ENCODE measurements at places on chromosomes 3 and 15.

GRCh38 chr15:99168601-99169580 is 64.0 kb downstream of the SYNM start:
- DNase-seq, result no peak

GRCh38 chr3:98956008-98956407 is 54.5 kb upstream of the DCBLD2 start:
- DNase-seq, result no peak

DNA sequence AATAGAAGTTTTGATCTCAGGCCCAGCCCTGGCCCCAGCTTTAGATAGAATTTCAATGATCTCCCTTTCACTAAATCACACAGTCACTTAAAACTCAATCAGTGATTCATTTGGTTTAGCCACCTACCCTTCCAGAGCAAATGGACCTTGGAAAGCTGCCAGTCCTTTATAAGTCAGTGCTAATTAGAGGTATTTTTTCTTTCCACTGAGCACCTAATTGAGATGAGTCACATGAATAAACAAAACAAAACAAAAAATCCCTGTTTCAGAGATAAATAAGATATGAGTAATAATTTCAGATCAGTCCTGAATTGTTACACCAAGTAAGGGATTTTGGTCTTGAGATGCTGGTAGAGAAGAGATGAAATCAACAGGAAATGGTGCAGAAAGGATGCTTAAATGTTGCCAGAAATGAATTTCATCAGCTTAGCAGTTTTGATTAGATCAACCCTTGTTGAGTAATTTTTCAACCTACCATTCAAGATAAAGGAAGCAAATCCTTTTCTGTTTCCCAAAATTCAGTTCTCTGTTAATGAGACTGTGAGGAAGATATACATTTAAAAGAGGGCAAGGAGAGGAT is 352.0 kb upstream of the COL8A1 start:
- DNase-seq, result no peak

- no peak for DNase-seq
These were observed 12.1 kb upstream of the RAD18 start for GRCh38 chr3:8975081-8976020.

- DNase-seq, result no peak
These were observed 130.2 kb upstream of the LMOD3 start for GRCh38 chr3:69252631-69253030.

GRCh38 chr3:27378331-27378730 is 9.1 kb upstream of the NEK10 start:
- DNase-seq, result no peak

DNA sequence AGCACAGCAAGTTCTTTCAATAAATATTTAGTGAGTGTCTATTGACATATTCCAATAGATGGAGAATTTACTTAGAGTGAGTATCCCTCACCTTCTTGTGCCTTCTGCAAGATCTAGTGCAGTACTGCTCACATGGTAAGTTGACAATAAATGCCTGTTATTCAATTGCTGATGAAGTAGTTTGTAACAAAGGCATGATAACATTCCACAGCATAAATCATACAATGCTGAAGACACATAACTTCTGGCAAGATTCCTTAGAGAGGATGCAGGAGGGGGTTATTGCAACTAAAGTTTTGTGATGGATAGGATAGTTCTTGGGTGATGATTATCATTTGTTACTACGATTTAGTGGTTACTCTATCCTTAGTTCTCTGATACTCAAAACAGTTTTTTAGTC is 112.2 kb upstream of the RBMS3 start:
- DNase-seq, result no peak

DNA sequence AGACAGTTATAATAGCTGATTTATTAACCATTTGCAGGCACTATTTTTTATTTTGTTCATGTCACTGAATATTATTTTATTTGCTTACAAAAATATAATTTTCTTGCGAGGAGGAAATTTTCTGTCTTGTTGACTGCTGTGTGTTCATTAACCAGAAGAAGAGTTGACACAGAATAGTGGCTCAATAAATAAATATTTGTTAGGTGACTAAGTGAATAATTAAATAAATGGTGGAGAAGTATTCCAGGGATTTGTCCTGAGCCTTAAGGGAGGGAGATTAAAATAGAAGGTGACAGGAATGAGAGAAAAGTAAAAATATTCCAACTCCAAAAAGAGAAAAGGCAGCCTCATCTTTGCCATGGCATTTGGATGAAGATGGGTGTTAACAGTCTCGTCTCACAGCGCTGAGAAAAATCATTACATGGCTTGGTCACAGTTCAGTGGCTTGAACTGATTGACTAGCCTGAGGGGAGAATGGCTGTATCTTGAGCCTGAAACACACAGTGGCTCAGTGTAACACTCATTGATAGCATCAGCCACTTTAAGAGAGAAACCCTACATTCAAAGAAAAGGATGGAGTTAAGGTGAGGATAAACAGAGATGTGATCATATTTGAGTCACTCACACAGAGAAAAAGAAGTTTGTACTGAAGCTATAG is 449.9 kb upstream of the NAALADL2 start:
- no peak for DNase-seq

GRCh38 chr3:190983875-190984274 is 121.4 kb upstream of the GMNC start:
- DNase-seq, result no peak

DNA sequence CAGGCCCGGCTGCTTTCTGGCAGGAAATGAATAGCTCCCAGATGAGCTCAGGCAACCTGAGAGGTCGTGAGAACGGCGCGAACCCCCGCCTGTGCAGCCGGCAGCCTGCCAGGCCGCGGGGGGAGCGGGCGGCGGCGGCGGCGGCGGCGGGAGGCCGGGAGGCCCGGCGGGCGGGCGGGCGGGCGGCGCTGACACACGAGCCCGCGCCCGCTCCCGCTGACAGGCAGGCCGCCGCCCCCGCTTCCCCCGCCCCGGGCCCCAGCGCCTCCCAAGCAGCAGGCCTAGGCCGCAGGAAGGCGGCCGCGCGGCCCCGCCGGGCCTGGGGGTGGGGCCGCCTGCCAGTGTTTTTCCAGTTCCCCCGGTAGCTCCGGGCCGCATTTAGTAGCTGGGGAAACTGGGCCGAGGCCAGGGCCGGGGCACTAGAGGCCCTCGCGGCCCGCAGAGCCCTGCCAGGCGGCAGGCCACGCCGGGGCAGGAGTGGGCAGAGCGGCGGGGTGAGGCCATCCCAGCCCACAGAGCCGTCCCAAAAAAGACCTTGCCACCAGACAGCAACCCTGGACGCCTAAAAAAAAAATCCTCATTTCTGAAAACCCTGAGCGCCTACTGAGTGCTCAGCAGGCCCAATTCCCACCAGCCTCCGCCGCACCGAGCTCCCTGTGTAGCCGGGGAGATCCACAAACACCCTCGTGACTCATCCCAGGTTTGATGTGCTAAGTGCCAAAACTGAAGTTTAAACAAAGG is 5.6 kb downstream of the HES1 start:
- peak; percentile 97 for DNase-seq

DNA sequence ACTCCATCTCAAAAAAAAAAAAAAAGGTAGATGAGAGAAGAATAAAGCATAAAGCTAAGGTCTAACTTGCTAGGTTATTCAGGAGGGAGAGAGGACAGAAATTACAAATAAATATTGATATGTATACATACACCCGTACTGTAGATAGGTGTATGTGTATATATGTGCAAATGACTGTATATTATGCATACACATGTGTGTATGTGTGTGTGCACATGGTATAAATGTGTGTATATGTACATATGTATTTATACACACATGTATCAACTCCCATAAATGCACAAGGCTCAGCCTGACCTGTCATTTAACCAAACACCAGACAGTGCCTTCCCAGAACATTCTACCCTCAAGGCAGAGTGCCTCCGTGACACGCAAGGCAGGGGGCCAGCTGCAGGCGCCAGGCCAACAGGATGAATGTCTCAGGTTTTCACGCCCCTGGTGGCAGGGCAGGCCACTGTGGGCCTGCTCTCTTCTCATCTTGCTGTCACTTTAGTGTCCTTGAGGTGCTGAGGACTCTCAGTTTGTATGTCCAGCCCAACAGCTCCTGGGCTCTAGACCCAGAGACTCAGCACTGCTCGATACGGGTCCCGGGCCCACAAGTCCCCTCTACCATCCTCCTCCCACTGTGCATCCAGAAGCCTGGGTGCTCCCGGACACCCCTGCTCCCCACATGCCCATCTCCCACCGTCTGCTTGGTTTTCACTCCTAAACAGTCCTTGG is 40.4 kb downstream of the TM2D3 start:
- no peak for DNase-seq

GRCh38 chr3:125163739-125164601 is 48.6 kb downstream of the SLC12A8 start:
- DNase-seq, result no peak

DNA sequence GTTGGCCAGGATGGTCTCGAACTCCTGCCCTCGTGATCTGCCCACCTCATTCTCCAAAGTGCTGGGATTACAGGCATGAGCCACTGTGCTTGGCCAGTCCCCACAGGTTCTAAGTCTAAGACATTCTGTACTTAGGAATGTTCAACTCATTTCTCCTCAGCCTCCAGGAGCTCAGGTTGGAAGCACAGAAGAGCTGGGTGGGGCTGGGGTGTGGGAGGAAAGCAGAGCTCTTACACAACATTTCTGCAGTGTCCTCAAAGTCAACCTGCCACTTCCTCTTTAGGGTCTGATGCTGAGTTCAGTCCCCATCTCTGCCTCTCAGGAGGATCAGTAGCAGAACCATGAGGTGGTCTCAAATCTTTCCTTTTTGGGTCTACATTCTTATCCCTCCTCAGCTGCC is 75.5 kb downstream of the MRPL46 start:
- DNase-seq, result no peak

DNA sequence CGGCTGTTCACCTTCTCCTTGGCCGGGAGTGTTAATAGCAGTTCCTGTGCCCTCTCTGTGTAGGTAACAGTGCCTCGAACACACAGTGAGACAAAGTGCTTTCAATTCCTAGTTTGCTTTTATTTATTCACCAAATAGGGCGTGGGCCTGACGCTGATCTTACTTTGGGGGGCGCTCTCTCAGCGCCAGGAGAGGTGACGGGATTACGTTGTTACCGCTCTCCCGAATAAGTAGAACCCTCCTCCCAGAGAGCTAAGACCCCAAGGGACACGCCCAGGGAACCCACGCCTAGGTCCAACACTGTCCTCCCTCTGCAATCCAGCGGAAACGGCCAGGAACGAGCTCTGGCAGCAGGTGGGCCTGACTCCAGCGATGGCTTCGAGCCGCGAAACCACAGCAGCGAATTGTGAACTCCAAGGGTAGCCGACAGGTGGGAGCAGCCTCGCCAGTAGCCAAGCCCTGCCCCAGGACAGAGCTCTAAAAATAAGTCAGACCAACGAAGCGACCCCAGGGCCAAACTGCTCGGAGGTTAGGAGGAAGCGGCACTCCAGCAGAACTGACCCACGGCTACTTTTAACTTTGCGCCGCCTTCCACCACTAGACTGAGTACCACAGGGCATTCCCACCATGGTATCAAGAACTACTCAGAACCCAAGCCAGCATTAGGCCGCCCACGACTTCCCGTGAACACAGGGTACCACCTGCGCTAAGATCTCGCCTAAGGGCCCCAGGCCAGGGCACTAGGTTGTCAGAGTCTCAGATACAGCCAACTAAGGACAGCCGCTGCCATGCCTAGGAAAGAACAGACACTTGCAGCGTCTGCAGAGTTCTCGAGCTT is 1.6 kb upstream of the SIN3A start:
- peak; percentile 30 for DNase-seq

DNA sequence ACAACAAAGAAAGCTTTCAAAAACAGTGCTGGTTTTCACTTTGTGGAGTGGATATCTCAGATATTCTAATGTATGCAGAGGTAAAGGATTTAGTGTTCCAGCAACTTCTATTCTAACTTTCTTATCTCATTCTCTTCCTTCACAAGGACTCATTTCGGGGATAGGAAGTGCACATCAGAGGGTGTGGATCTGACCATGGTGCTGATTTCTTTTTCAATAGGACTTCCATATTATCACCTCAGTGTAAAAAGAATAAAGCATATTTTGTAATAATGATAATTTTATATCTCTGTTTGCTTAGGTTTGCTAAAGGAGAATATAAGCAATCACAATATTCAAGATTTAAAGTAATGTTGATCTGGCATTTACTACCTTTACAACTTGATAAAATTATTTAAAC is 12.5 kb upstream of the CADM2 start:
- DNase-seq, result no peak

GRCh38 chr3:157530637-157531300 is 27.6 kb upstream of the VEPH1 start:
- DNase-seq, result no peak

DNA sequence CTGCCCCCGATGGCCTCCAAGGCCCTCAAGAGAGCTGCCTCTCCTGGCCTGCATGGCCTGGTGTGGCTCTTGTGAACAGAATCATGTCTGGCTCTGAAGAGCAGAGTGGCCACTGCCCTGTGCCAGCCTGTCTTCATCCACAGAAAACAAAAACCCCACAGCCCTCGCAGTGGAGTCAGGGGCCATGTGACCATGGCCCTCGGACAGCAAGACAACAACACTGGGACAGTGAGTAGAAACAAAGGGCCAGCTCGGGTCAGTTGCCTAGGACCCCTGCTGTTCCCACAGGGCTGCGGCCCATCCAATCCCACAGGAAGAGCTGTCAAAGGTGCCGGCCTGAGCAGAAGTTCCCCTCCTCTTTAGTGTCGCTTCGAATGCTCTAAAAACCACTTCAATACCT is 72.5 kb downstream of the UMPS start:
- no peak for DNase-seq

GRCh38 chr3:24460974-24461373 is 33.7 kb downstream of the THRB start:
- no peak for DNase-seq

- no peak for DNase-seq
These were observed 232.0 kb downstream of the ZBBX start for GRCh38 chr3:167148136-167148535.

DNA sequence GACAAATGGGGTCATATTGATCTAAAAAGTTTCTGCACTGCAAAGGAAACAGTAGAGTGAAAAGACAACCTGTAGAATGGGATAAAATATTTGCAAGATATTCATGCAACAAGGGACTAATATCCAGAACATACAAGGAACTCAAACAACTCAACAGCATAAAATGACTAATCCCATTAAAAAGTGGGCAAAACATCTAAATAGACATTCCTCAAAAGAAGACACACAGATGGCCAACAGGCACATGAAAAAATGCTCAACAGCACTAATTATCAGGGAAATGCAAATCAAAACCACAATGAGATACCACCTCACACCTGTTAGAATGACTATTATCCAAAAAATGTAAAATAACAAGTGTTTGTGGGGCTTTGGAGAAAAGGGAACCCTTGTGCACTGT is 8.8 kb downstream of the SLC12A8 start:
- no peak for DNase-seq

DNA sequence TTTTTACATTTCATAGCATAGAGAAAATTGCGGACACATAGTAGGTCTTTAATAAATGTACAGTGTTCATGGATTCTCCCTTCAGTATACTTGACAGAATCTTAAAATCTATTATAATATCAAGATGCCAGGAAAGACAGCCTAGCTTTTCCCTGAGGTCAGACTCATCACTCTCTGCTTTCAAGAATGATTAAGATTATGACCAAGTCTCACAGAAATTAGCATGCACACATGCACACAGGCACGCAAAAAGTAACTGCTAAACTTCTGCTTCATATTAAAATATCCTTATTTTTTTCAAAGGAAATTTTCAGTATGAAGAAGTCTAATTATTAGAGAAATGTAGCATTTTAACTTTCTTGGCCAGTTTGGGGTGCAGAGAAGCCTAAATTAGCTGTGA is 493.8 kb upstream of the NECTIN3 start:
- no peak for DNase-seq

GRCh38 chr15:76058714-76059319 is 968 bp upstream of the TMEM266 start:
- DNase-seq, result no peak

Measured in PC-9 (cell line).